ENCODE measurements at places on chromosomes 1 and 21. TPM values are rescaled to one million over a fixed set of nuclear protein-coding genes. Genes with fewer than 3 reads are reported as not detected.

Gene ADAR
- 95.4 TPM for total RNA-seq

Gene PHLDA3
- 87.9 TPM for total RNA-seq

Gene LCE1D
- not detected for total RNA-seq

Gene WNT3A
- total RNA-seq: not detected

Gene ZSCAN20
- total RNA-seq: 11.4 TPM

Gene ALG14
- total RNA-seq: 1.6 TPM

Gene OBSCN
- total RNA-seq: 8.5 TPM

Gene PCSK9
- total RNA-seq: under 0.01 TPM

Gene SLC9C2
- total RNA-seq: not detected

Gene ACP6
- 2.4 TPM for total RNA-seq

Gene CLCNKB
- total RNA-seq: 0.43 TPM

Gene RGS4
- total RNA-seq: 1.2 TPM

Gene CD1D
- not detected for total RNA-seq

Gene IER5
- 45.1 TPM for total RNA-seq

Gene ARHGEF16
- total RNA-seq: 0.39 TPM

Gene LY9
- total RNA-seq: not detected

Gene RNU1-2
- total RNA-seq: under 0.01 TPM

Gene NUP210L
- total RNA-seq: not detected

Gene PTBP2
- total RNA-seq: 12.2 TPM

Gene IFI44L
- 0.11 TPM for total RNA-seq

Gene PLA2G2D
- not detected for total RNA-seq

Gene SLC2A5
- 0.87 TPM for total RNA-seq

Gene FABP3
- 1.6 TPM for total RNA-seq

Gene NDC1
- 5.1 TPM for total RNA-seq
